A549 treated with ZK216348 at 1 μM for 4 hours (cell line): ENCODE measurements at places on chromosomes 1 and 21. TPM values are rescaled to one million over a fixed set of nuclear protein-coding genes. Genes with fewer than 3 reads are reported as not detected.

HES3 gene
- total RNA-seq: not detected in 5 replicates

C21orf58 gene
- 3.0 to 5.3 TPM (median 4.6 TPM) in 5 replicates for total RNA-seq

SYNC gene
- total RNA-seq: 10.7 to 18.5 TPM (median 13.9 TPM) in 5 replicates

DNALI1 gene
- total RNA-seq: 0.30 TPM in 1 of 5 replicates, not detected in the others

GNAT2 gene
- total RNA-seq: 0.15 to 0.16 TPM in 2 of 5 replicates, not detected in the others
